Adipocyte (in vitro differentiated cells): ENCODE measurements at places on chromosomes 11 and 22.

DNA sequence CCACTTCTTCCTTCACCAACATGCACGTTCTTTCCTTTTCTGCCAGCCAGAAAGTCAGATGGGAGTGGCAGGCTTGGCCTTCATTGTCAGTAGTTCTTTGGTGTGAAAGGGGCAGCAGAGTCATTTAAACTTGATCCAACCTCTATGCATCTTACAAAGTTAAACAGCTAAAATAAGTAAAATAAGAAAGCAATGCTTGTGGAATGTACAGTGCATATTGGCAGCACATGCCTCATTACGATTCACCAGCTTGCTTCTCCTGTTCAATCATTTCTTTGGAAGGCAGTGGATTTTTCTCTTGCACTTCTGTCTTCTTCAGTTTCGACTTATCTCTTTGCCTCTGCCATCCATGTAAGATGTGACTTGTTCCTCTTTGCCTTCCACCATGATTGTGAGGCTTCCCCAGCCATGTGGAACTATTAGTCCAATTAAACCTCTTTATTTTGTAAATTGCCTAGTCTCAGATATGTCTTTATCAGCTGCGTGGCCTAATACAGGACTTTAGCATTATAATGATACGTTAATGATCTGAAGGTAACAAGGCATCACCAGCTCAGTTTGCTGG, 14.8 kb downstream of the LGALS12 start:
- DNase-seq: peak; percentile 27

DNA sequence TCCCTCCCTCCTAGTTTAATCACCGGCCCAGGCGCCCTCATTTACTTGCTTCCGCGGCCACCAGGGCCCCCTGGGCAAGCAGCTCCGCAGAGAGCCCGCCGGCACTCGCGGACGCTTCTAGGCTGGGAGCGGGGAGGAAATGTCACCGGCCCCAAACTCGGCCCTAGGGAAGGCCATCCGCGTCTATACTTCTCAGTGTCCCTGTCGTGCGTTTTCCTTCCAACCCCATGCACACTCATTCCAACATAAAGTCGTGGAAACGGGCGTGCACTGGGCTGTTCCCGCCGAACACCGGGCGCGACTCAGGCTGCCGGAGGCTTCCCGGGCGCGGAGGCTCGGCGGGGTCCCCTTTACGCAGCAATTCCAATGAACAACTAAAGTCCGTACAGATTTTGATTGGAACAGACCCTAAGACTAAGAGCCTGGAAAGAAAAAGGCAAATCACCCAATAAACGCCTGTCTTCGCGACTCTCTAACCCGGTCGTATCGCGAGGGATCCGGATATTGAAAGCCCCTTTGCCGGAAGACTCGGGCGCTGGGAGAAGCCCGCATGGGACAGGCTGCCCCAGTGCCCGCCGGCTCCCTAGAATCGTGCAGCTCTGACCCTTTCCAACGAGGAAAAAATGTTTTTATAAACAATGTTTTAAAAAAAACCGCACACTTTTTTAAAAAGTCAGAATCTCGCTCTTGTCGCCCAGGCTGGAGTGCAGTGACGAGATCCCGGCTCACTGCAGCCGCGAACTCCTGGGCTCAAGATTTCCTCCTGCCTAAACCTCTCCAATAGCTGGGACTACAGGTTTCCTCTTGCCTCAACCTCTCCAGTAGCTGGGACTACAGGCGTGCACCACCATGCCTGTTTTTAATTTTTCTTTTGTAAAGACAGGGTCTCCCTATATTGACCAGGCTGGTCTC, 1.3 kb upstream of the BARX2 start:
- DNase-seq: no peak

- DNase-seq: no peak
Observed at GRCh38 chr11:116541460-116541859, 231.3 kb downstream of the BUD13 start.

GRCh38 chr22:23204125-23204488, 23.8 kb downstream of the BCR start:
- DNase-seq: no peak

- DNase-seq: no peak
Observed at GRCh38 chr11:133443206-133443747, 89.0 kb downstream of the OPCML start.

- DNase-seq: peak; percentile 98
Observed at GRCh38 chr22:35376728-35377472, 4.0 kb upstream of the HMOX1 start.
